ENCODE measurements at places on chromosomes 6 and 20.

DNA sequence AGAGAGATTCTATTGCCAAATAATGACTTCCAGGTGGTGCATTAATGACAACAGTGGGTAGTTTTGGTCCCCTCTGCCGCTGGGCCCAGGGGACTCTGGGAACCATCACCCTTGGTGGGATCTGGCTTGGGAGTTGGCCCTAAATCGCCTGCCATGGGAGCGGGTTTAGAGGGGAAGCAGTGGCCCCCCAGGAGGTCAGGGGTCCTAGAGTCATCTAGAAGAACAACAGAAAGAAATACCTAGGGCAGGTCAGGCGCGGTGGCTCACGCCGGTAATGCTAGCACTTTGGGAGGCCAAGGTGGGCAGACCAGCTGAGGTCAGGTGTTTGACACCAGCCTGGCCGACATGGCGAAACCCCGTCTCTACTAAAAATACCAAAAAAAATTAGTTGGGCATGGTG lies 17.8 kb upstream of the ARFGEF2 start:
- DNase-seq, result no peak

GRCh38 chr6:141990840-141991239 lies 141.9 kb upstream of the GJE1 start:
- no peak for DNase-seq

DNA sequence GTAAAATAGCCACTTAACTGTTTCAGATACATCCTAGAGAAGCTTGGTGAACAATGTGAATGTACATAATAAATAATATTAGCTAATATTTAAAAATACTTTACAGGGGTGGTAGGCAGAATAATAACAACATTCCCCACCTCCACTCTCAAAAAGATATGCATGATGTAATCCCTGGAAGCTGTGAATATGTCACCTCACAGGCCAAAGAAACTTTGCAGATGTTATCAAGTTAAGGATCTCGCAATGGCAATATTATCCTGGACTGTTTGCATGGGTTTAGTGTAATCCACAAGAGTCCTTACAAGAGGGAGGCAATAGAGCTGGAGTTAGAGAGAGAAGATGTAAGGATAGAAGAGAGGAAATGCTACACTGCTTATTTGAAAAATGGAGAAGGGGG lies 7.0 kb upstream of the PTPRK start:
- DNase-seq, result no peak

- DNase-seq, result no peak
Observed at GRCh38 chr20:19609642-19610223, 148.3 kb upstream of the RIN2 start.

GRCh38 chr6:35300848-35301247 lies 3.2 kb downstream of the DEF6 start:
- no peak for DNase-seq

- no peak for DNase-seq
Observed at GRCh38 chr6:127277878-127278843, 11.5 kb downstream of the RNF146 start.

GRCh38 chr6:137892271-137892708 lies 25.2 kb downstream of the TNFAIP3 start:
- no peak for DNase-seq

DNA sequence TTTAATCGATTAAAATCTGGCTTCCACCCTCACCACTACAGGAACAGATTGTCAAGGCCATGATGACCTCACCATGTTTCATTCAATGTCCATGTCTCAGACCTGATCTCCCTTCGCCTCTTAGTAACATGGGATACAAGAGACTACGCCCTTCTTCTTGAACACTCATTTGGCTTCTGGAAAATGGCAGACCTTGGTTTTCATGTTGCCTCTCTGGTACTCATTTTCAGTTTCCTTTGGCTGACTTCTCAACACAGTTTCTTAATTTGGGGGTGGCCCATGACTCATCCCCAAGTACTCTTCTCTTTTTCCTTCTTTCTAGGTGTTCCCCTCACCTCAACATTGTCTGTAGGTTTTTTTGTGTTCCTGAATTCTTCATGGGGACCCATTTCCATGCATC lies 22.7 kb downstream of the TMX4 start:
- DNase-seq, result no peak

GRCh38 chr6:95917034-95917433 lies 98.7 kb upstream of the FUT9 start:
- no peak for DNase-seq

DNA sequence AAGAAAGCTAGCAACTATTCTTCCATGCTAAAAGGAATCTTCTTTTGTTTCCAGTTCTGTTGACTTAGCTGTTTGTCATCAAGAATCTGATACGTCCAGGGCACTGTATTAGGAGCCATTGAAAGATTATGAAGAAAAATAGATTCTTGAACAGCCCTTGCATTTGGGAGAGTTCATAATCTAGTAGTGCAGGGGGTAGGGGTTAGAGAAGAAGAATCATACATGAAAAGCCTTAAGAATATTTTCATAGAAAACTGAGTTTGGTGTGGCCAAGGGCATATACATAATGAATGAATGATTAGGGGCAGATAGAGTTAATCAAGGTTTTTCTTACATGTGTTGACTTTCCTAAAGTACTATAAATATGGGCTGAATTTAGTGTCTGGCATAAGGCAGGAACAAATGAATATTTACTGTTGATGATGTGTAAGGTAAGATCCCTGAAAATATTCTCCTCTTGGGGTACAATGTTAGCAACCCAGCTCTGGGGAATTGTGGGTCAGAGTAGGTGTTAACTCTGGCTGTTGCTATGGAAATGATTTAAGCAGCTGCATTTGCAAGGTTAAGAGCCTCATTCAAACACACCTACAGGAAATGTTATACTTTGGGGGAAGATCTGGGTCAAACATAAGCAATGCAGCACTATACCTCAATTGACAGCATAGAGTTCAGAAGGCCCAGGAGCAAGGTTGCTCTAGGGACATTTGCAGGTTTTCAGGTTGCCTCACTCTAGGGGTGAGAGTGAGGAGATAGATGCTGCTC lies 667.3 kb upstream of the CITED2 start:
- DNase-seq, result no peak

- DNase-seq, result no peak
Observed at GRCh38 chr6:107304421-107305025, 154.8 kb downstream of the PDSS2 start.

DNA sequence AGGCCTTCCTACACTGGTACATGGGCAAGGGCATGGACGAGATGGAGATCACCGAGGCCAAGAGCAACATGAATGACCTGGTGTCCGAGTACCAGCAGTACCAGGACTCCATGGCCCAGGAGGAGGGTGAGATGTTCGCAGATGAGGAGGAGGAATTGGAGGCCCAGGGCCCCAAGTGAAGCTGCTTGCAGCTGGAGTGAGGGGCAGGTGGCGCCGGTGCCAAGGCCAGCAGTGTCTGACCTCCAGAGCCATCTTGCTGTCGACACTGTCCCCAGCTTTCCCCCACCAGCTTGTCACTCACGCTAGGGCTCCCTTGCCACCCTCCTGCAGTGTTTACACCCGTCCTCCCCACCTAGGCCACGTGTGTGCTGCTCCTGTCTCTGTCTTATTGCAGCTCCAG lies 12.2 kb downstream of the GABRR2 start:
- DNase-seq, result no peak

GRCh38 chr20:63590218-63591146 lies 16.4 kb upstream of the HELZ2 start:
- DNase-seq, result no peak

- no peak for DNase-seq
Observed at GRCh38 chr6:161951126-161951525, 677.3 kb upstream of the AGPAT4 start.

DNA sequence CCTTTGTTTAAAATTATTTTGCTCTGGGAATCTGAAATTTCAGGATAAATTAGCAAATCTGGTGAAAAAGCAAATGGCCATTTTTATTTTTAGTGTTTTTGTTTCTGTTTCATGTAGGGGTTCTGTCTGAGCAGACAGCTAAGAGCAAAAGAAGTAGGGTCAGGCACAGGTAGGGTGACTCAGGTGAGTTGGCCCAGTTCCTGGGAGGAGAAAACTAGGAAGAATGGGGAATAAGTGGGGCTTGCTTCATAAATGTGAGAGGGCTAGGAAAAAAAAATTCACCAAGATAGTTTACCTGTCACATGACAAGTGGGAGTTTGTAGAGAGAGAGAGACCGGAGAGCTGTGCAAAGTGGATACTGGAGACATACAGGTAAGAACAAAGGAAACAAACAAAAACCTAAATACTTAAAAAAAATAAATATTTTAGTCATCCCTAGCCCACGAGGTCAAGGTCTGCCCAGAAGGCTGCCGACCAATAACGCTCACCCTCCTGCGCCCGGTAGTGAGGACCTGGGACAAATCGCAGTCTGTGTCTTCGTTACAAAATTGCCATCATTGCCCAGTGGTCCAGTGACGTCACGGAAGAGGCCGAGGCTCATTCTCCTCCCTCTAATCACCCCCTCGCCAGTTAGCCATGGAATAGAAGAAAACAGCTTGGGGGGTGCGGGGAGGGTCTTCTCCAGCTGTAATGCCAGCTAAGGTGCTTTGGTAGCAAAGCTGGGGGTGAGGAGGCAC lies 2.3 kb downstream of the THBD start:
- DNase-seq, result no peak

GRCh38 chr20:22684072-22684762 lies 99.8 kb upstream of the FOXA2 start:
- DNase-seq, result peak; percentile 68

GRCh38 chr20:11376998-11377397 lies 540.7 kb upstream of the BTBD3 start:
- no peak for DNase-seq

- no peak for DNase-seq
Observed at GRCh38 chr6:165222315-165223025, 86.9 kb downstream of the C6orf118 start.

- DNase-seq, result no peak
Observed at GRCh38 chr20:59003836-59004492, 3.1 kb downstream of the CTSZ start.

GRCh38 chr6:79461205-79461604 lies 76.0 kb downstream of the LCA5 start:
- DNase-seq, result no peak

GRCh38 chr20:57800791-57801430 lies 91.1 kb upstream of the PMEPA1 start:
- DNase-seq, result no peak

GRCh38 chr20:39107741-39108140 lies 145.6 kb downstream of the DHX35 start:
- no peak for DNase-seq

DNA sequence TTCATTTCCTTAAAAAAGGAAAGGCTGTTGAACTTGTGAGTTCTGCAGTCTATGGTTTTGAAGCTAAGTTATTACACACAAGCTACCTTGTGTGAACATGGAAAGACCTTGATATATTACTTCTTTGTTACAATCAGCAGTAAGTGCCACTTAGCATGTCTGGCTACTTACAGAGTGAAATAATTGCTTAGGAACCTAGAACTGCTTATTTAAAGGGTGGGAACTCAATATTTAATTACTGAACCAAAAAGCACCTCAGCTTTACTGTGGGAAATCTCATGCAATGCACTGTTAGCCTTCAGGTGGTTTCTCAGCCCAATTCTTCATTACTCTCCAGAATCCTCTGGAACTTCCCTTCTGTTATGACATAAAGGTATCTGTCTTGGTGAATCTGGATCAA lies 17.9 kb downstream of the PERP start:
- no peak for DNase-seq

- no peak for DNase-seq
Observed at GRCh38 chr20:41537865-41538264, 80.3 kb downstream of the CHD6 start.

DNA sequence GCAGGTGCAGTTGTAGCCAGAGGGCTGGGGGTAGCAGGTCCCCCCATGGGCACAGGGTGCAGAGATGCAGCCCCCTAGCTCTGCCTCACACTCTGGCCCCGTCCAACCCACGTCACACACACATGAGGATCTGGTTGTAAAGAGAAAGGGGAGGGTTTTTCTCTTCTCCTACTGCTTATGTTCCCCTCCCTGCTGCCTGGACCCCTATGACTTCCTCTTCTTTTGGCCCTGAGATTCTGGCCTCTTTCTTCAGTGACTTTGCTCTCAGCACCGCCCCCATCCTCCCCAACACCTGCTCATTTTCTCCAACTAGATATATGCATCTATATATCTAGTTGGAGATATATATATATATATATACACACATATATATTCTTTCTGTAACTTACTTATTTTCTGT lies 9.7 kb downstream of the NOTCH4 start:
- DNase-seq, result no peak

GRCh38 chr6:13436399-13437217 lies 50.8 kb downstream of the GFOD1 start:
- DNase-seq, result no peak

- no peak for DNase-seq
Observed at GRCh38 chr20:61487346-61487996, 235.4 kb downstream of the CDH4 start.

- DNase-seq, result no peak
Observed at GRCh38 chr6:10626154-10626741, 68.2 kb downstream of the C6orf52 start.
